C1 segment of cervical spinal cord (tissue), 14 donors: ENCODE measurements at places on chromosomes 4 and X.
A peak's percentile ranks its signal among the peaks of the same experiment; 100 is the strongest.

DNA sequence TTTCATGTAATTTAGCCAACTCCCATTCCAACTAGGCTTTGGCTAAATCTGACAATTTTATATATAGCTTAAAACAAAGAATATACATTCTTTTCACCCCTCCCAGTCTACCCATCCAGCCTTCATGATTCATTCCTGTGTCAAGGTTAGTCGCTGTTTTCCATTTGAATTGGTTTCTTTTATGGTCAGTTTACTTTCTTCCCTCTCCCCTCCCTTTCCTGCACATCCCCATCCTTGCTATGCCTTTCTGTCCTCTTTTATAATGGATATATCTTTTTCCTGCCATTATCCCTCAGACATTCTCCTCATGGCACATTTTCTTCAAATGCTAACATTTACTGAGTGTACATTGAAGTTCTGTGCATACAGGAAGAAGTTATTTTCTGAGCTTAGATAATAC, 4.7 kb downstream of the ZXDB start:
- no peak for DNase-seq

GRCh38 chr4:8402640-8403039, 37.9 kb downstream of the ACOX3 start:
- DNase-seq, result no peak

GRCh38 chr4:109755656-109756055, 25.8 kb upstream of the PLA2G12A start:
- DNase-seq, result no peak

GRCh38 chr4:27316176-27316575, 455.5 kb downstream of the STIM2 start:
- DNase-seq, result no peak

GRCh38 chr4:177573507-177573906, 131.3 kb upstream of the AGA start:
- DNase-seq, result no peak

- no peak for DNase-seq
These were observed 146.3 kb downstream of the GRIA3 start for GRCh38 chrX:123330229-123330942.

GRCh38 chr4:184769141-184769765, 35.4 kb upstream of the CENPU start:
- DNase-seq, result no peak

GRCh38 chr4:89270792-89271191, 36.8 kb downstream of the GPRIN3 start:
- no peak for DNase-seq

DNA sequence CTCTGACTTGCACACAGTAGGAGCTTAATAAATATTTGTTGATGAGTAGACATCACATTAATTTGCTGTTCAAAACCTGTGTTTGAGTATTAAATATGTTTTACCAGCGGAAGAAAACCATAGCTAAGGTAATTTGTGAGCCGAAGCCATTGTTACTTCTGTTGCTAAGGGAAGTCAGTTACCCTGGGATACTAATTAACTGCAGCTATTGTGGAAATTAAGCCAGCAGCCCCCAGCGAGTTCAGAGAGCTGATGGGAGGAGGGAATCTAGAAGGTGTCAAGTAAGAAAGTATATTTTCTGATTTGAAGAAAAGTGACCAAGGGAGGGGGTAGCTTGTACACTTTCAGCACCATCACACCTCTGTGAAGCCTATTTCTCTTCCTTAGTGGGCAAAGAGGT, 76.7 kb upstream of the IGSF1 start:
- DNase-seq, result no peak

- peak; percentile 28 for DNase-seq
These were observed 101.3 kb downstream of the TBL1X start for GRCh38 chrX:9566150-9566621.

DNA sequence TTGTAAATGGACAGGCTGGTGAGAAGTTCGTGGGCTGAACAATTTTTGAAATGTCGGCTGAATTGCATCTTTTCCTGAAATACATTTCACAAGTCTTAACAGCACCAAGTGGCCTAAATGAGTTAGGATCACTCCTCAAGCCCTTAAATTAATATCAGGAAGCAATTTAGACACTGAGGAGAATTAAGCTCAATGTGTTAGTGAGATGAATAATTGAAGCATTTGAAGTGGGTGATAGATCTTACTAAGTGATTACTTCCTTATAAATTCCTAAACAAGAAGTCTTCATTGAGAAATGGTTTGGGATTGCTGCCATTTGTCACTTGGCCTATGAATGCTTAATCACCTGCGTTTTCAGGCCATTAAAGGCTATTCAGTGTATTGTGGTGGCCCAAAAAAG, 116.8 kb downstream of the NAA11 start:
- DNase-seq, result no peak

GRCh38 chr4:39256436-39256835, 74.1 kb downstream of the WDR19 start:
- no peak for DNase-seq

- no peak for DNase-seq
These were observed 1115.5 kb downstream of the NLGN4X start for GRCh38 chrX:5113128-5113527.

DNA sequence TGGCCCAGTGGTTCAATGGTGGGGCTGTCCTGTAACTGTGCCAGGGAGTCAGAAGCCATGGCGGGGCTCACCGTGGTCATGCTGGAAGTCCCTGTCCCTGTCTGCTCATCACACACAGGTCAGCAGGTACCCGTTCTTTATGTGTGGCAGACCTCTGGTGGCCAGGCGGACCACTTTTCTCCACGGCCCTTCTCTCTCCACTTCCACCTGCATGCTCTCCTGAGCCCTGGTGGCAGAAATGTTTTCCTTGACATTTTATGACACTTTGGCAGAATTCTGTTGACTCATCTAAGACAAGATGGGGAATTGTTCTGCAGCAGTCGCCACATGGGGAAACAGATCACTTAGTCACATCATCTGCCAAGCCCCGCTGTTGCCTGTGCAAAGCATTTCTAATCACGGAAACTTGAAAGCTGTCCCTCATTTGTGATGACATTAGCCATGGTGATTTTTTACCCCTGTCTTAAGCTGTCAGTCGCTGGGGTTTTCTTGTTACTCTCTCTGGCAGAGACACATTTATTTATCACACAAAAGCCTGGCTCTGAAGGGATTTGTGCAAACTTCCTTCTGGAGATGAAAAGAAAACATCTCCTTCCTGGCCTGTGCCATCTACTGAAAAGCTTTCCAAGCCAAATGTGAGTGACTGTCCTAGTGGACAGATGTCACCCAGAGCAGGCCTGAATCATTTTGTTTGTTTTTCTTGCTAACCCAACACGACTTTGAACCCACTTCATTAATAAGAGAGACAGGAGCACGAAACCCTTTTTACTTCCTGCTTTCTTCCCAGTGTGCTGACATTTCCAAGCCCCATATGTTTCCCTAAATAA, 38.8 kb upstream of the STIM2 start:
- no peak for DNase-seq

DNA sequence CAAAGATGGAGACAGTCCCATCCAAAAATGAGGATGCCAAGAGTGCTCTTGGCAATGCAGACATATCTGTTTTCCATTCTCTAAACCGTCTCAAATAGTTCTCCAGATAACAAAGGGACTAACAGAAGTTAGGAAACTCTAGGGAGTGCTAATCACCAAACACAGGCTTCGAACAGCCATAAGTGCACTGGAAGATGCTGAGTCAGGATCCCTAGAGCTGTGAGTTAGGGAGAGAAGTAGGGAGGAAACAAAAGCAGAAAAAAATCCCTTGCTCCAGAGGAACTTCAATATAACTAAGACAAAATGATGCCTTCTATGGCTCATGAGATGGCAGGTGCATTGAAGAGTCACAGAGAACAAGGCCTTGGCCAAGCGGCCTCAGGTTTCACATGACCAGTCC, 251.0 kb upstream of the PPARGC1A start:
- no peak for DNase-seq

GRCh38 chr4:159384632-159385031, 281.8 kb downstream of the RAPGEF2 start:
- DNase-seq, result no peak

DNA sequence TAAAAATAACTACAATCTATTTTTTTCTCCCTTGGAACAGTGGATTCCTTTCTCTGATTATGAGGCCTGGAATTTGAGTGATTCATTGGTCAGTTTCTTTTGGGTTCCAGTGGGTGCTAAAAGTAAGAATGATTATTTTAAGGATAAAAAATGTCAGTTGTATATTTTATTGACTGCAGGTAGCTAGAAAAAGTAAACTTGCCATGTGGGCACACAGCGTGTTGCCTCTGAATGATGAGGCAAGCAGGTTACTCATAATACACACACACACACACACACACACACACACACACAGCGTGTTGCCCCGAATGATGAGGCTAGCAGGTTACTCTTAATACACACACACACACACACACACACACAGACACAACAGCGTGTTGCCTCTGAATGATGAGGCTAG, 13.8 kb downstream of the GALNT7 start:
- DNase-seq, result no peak

- no peak for DNase-seq
These were observed 23.4 kb downstream of the IRF2 start for GRCh38 chr4:184450743-184451535.

- DNase-seq, result no peak
These were observed 778.1 kb upstream of the SLIT2 start for GRCh38 chr4:19473569-19473968.

GRCh38 chr4:114519368-114519767, 79.2 kb upstream of the UGT8 start:
- DNase-seq, result no peak

- no peak for DNase-seq
These were observed 88.5 kb upstream of the TSPAN5 start for GRCh38 chr4:98746936-98747335.

- no peak for DNase-seq
These were observed 589 bp upstream of the NEUROG2 start for GRCh38 chr4:112516471-112517066.

DNA sequence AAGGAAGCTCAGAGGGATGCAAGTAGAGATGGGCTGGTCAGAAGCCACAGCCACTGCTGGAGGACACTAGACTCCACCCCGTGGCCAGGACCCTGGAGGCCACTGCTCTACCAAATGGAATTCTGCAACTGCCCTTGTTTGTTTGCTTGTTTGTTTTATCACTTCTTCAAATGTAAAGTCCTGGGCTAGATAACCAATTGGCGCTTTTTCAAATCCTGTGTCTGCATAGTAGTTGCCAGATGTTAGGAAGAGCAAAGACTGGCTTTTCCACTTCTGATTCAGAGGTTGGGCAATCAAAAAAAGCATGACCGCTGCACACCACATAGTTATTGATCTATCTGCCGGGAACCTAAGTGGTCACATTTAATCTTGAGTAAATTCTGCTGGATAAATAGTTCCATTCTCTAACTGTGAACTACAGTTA, 255.2 kb upstream of the SFRP2 start:
- no peak for DNase-seq

- no peak for DNase-seq
These were observed 77.4 kb upstream of the AGA start for GRCh38 chr4:177519481-177520260.

DNA sequence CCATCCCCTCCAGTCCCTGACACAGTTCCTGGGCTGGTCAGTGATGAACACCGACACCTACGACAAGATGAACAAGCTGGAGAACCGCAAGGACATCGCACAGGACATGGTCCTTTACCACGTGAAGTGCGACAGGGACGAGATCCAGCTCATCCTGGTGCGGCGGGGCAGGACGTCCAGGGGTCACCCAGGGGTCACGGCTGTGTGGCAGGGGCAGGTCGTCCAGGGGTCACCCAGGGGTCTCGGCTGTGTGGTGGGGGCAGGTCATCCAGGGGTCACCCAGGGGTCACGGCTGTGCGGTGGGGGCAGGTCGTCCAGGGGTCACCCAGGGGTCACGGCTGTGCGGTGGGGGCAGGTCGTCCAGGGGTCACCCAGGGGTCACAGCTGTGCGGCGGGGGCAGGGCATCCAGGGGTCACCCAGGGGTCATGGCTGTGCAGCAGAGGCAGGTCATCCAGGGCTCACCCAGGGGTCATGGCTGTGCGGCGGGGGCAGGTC, 16.7 kb downstream of the ATP5ME start:
- no peak for DNase-seq

GRCh38 chrX:49876750-49877149, 2.5 kb upstream of the USP27X start:
- no peak for DNase-seq

- no peak for DNase-seq
These were observed 18.0 kb upstream of the TMSB4X start for GRCh38 chrX:12956704-12957534.

GRCh38 chrX:15142084-15142715, 127.7 kb downstream of the ASB9 start:
- no peak for DNase-seq

- DNase-seq, result no peak
These were observed 119.7 kb upstream of the TBC1D9 start for GRCh38 chr4:140875746-140876452.

- no peak for DNase-seq
These were observed 82.8 kb downstream of the STK32B start for GRCh38 chr4:5133933-5134594.

GRCh38 chr4:82594456-82594855, 32.7 kb upstream of the TMEM150C start:
- no peak for DNase-seq

- DNase-seq, result no peak
These were observed 63.6 kb downstream of the REPS2 start for GRCh38 chrX:17009856-17010625.

DNA sequence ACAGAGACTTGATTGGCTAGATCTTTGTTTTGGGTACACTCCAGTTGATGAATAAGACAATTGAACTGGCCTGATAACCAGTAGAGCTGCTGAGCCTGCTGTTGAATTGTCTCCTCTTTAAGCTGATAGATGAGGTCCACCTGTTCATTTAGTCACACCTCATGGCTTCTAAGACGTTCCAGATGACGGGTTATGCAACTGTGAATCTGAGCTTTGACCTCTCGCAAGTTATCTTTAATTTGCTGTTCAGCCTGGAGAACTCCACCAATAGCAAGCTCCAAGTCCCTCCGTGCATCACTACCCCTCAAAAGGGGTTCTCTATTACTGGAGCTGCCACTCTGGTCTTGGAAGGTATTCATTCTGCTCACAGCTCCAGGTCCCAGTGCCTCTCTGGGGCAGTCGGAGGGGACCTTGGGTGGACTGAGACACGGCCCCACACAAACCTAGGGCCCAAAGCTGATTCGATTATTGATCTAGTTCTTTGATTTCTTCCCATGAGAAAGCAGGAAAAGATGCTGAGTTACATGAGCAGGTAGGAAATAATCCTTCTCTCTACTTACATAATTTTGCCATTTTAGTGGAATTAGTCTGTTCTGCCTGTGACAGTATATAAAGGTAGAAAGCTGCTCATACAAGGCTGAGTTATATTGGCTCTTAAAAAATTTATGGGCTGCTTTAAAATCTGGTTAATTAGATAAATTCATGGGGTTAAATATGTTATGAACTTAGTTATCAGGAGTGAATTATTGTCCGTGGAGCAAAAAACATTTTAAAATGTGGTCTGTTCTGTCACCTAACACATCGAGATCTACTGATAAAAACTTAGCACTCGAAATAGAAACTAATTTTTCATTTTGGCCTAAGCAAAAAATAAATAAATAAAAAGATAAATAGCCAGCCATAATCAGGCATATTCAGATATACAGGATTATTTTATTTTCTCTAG, 6.8 kb downstream of the MMAA start:
- no peak for DNase-seq
